Fibroblast of the aortic adventitia (primary cell): ENCODE measurements at places on chromosomes 7 and 10. TPM values are rescaled to one million over a fixed set of nuclear protein-coding genes. Genes with fewer than 3 reads are reported as not detected.
A peak's percentile ranks its signal among the peaks of the same experiment; 100 is the strongest.

DNA sequence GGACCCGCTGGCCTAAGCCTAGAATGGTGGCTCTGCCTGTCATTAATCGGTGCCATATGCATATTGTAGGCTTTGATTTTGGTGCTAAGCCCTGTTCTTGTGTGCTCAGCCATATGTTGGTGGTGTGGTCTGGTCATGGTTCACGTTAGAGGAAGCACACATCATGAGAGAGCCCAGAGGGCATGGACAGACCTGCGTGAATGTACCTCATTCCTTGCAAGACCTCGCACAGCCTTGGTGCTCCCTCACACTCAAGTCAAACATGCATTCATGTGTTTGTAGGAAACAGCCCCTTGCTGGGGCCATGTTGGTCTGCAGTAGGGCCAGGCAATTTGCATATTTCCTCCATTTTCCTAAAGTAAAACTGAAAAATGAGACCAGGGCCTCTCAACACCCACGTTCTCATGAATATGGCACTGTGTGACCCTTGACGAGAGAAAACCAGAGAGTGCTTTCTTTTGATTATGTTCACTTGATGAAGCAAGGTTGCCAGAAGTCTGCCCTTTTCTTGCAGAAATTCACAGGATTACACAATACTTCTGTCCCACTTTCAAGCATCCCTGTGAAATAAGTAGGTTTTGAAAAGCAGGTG is 268.7 kb downstream of the CELF2 start:
- DNase-seq, result no peak

GRCh38 chr7:134120405-134120804 is 6.7 kb upstream of the LRGUK start:
- no peak for DNase-seq

DNA sequence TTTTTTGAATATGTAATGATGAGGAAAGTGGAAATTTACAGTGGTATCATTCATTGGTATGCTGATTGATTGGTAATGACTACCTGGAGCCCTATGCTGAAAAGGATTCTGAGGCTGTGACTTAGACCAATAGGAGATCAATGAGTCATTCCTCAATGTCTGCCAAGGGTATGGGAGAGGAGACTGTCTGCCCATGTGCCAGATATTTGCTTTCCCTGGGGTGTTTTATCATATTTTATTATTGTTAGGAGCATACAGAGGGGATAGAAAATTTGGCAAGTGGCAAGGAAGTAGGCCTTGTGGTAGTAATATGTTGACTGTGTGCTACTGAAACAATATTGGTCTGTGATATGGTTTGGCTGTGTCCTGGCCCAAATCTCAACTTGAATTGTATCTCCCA is 54.8 kb downstream of the ASAH2B start:
- DNase-seq, result peak; percentile 20

AGAP6 gene
- total RNA-seq, result 2.2 and 3.8 TPM in 2 replicates

MOGAT3 gene
- total RNA-seq, result not detected in 2 replicates

HYAL4 gene
- not detected in 2 replicates for total RNA-seq

DNA sequence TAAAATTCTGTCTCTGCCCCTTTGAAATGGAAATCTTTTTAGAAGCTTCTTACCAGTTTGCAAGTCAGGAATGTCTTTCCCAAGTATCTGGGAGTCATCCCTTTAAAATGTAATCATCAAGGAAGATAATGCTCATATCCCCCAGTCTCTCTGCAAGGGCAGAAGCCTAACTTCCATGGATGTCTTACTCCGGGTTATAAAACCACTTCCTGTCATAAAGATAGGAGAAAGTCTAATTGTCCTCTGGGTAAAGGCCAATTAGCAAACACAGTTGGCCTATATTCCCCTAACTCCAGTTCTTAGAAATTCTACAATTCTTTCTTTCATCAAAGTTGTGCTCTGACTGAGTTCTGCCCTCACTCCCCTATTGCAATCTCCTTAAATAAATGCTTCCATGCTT is 1631.5 kb upstream of the LRRTM3 start:
- DNase-seq, result no peak

GRCh38 chr7:36734731-36735130 is 10.4 kb upstream of the AOAH start:
- no peak for DNase-seq

DNA sequence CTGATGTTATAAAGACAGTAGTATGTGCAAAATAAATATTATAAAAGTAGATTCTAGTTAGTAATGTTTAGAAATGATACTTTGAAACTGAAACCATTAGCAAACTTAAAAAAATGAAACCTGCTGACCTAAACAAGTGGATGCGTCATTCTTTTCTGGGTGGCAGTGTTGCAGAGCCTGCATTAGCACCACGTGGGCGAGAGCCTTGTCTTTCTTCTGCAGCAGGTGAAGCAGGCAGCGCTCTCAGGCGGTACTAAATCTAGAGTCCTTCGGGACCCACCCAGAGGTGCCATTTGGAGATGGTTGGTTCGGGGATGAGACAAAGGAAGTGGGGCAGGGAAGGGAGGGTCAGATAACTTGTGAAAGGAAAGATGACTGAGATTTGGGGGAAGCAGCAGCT is 759.1 kb upstream of the IGFBP3 start:
- no peak for DNase-seq

H2BK1 gene
- not detected in 2 replicates for total RNA-seq

- peak; percentile 86 for DNase-seq
Observed at GRCh38 chr7:46486256-46487206, 565.5 kb upstream of the IGFBP3 start.

GHRHR gene
- total RNA-seq, result not detected in 2 replicates

ASB15 gene
- total RNA-seq, result not detected in 2 replicates

- no peak for DNase-seq
Observed at GRCh38 chr10:114681542-114681941, 23.5 kb upstream of the ABLIM1 start.

- peak; percentile 55 for DNase-seq
Observed at GRCh38 chr10:79202188-79203013, 133.6 kb downstream of the ZMIZ1 start.

LIPM gene
- total RNA-seq, result 0.82 TPM in 1 of 2 replicates, not detected in the other

- DNase-seq, result no peak
Observed at GRCh38 chr10:129965425-129965808, 1.3 kb upstream of the EBF3 start.

DNA sequence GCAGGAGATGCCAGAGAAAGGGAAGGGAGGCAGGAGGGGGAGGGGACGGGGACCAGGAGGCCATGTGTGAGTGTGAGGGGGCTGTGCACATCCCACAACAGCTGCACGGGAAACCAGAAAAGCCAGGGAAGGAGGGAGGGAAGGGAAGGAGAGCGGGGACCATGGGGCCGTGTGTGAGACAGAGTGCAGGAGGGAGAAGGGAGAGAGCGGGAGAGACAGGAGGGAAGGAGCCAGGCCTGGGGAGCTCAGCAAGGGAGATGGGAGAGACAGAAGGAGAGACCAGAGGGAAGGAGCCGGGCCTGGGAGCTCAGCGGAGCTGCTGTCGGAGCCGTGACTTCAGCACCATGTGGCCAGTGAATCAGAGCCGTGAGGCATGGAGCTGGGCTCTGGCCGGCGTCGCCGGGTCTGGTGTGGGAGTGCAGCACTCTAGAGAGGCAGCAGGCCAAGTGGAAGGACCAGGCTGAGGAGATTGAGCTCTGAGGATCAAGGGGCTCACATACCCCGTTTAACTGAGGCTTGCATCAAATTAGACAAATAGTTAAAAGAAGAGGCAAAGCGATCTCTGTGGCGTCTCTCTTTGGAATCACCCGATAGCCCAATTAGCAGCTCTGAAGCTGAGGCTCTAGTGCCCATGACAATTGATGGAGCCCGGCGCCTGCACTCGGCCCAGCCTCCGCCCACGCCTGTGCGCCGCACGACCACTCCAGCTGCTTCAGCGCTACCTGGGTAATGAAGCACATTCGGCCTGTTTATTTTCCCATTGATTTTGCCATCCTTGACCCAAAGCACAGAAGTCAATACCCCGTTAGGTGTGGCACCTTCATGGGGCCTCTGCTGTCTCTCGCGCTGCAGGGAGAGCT is 150.4 kb downstream of the MAD1L1 start:
- peak; percentile 76 for DNase-seq

DNA sequence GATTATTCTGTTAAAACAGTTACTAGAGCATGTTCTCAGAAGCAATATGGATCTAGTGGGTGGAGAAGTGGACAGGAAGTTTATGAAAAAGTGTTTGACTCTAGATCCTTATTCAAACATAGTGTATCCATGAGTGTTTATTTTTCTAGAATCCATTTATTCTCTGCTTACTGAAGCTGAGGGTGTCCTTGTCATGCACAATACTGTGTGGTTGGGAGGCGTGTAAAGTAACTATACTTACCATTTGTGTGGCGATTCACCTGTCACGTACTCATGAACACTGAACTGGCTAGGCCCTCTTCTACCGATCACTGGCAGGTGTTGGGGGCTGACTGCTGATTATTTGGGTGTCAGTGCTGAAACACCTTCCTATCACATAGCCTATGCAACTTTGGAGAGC is 74.0 kb downstream of the POU6F2 start:
- DNase-seq, result no peak

DNA sequence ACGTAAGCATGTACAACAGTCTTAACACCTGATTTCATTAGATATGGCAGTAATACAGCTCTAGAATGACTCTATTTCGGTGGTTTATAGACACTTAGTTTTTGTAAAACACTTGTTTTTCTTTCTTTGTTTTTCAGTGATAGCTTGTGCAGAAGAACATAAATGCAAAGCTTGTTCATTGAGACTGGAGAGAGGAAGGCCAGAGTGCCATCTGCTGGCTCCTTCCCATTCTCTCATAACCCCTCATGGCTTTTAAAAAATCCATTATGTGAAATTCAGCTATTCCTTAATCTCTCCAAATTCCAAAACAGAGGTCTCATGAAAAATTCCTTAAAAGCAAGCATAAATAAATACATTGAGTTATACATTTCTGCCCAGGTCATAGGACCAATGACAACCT is 76.3 kb downstream of the CACNB2 start:
- DNase-seq, result peak; percentile 70

- no peak for DNase-seq
Observed at GRCh38 chr10:56068473-56069263, 292.4 kb downstream of the ZWINT start.

GRCh38 chr10:126013489-126014281 is 117.3 kb downstream of the FANK1 start:
- peak; percentile 67 for DNase-seq

GRCh38 chr10:9274206-9274755 is 1219.8 kb downstream of the GATA3 start:
- no peak for DNase-seq

VENTX gene
- not detected in 2 replicates for total RNA-seq

- no peak for DNase-seq
Observed at GRCh38 chr10:61195211-61195610, 251.2 kb upstream of the RHOBTB1 start.

ALOX5 gene
- not detected in 2 replicates for total RNA-seq

DNA sequence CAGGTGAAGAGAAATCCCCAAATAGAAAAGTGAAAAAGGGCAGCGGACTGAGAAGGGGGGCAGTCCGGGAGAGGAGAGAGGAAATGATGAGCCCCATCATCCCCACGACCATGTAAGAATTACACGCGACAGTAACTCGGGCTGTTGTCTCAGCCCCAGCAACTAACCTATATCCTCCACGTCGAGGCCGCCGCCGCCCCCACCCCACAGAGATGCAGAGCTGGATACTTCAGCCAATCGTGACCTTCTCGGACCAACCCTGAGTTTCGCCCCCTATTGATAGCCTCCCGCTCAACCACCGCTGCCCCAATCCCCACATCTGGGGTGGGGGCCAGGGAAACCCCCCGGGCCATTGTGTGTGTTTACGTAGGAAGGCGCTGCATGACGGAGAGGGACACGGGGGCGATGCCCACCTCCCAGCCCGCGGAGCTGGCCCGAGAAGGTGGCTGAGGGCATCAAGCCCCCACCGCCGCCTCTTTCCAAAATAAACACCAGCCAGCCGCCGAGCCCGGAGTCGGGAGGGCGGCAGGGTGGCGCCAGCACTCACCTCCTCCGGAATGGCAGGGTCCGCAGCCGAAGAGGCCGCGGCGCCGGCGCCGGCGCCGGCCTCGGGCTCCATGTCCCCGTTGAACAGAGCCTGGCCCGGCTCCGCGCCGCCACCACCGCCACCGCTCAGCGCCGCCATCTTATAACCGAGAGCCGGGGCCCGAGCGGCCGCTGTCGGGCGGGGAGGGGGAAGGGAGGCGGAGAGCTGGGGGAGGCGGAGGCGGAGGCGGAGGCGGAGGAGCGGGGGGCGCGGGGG is 509 bp downstream of the BRAF start:
- peak; percentile 58 for DNase-seq

GATA3 gene
- not detected in 2 replicates for total RNA-seq

MMP21 gene
- total RNA-seq, result 0.09 TPM in 1 of 2 replicates, not detected in the other

- DNase-seq, result no peak
Observed at GRCh38 chr7:68792351-68792750, 805.9 kb upstream of the AUTS2 start.

DNA sequence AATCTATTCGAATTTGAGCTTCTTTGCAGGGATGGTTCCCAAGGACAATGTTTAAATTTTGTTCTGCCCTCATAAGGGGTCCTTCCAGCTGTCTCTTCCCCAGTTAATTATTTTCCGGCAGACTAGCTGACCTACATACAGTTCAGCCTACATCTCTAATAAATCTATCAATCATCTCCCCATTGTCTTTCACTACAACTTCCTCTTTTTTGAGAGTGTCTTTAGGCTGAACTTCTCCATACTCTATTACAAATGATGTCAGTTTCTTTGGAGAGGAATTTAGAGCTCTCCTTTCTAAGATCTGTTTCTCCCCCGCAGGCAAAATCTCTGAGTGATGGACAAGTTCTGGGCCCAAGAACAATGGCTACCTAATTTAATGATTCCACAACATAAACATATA is 122.2 kb downstream of the PCLO start:
- no peak for DNase-seq

TMEM130 gene
- total RNA-seq, result 0.27 and 0.57 TPM in 2 replicates

- no peak for DNase-seq
Observed at GRCh38 chr7:68173513-68173912, 1176.9 kb downstream of the TYW1 start.
